Body of pancreas (tissue), 4 donors: ENCODE measurements at places on chromosomes 11 and 22. TPM values are rescaled to one million over a fixed set of nuclear protein-coding genes. Genes with fewer than 3 reads are reported as not detected.

- DNase-seq: no peak
Observed at GRCh38 chr11:118975771-118976709, 4.5 kb downstream of the FOXR1 start.

DNA sequence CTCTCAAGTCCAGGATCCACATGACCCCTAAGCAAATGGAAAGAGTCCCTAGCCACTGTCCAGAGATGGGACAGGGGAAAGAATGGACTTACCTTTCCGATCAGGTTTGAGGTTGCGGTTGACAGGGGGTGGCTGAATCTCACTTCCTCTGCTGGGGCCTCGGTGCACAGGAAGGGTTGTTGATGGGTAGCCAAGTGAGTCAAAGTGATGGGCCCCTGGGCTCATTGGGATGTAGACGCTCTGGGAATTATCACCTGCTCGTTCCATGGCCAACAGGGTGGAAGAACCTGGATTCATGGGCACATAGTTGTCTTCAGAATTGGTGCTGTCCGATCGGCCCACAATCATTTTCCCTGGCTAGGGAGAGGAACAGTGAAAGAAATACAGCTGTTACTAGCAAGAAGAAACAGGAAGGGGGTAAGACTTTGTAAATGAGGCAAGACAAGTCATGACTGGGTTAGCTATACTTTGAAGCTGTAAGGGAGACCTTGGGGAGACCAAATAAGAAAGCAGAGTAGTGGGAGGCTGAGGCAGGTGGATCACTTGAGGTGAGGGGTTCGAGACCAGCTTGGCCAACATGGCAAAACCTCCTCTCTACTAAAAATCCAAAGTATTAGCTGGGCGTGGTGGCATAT, 34.7 kb downstream of the USP35 start:
- DNase-seq: no peak

GRCh38 chr11:67504950-67505581, at the start of gene PITPNM1:
TSS of gene PITPNM1 (minus strand) at chr11:67505363. CDS start at chr11:67504180, 1,183 bp downstream.
- peak; percentile 67 for DNase-seq

DNA sequence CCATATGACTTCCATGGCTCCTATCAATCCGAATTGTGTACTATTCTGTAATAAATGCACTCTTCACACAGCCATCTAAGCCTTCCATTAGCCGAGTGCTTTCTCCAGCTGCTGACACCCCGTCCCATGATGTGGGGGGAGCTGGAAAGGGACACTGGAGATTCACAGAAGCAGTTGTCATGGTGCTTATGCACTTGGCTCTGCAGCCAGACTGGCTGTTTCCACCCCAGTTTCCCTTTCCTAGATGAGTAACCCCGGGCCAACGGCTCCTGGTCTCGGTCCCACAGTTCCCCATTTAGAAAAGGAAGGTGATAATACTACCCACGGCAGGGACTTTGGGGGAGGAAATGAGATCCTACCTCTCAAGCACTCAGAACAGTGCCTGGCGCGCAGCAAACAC, 244.9 kb upstream of the SYN3 start:
- DNase-seq: no peak

GRCh38 chr22:37607010-37607934, 1.4 kb upstream of the GGA1 start:
- peak; percentile 95 for DNase-seq

- DNase-seq: peak; percentile 69
Observed at GRCh38 chr11:17414317-17414737, 25.9 kb upstream of the KCNJ11 start.

Gene HBG1
- not detected for total RNA-seq

Gene TMEM191C
- total RNA-seq: 0.33 TPM

Gene GRM5
- 0.33 TPM for total RNA-seq

Gene OR2AG1
- not detected for total RNA-seq
